Tongue (tissue), 3 donors: ENCODE measurements at places on chromosomes 2 and 18. TPM values are rescaled to one million over a fixed set of nuclear protein-coding genes. Genes with fewer than 3 reads are reported as not detected.

STAT4 gene
- 4.8 TPM for total RNA-seq

DNA sequence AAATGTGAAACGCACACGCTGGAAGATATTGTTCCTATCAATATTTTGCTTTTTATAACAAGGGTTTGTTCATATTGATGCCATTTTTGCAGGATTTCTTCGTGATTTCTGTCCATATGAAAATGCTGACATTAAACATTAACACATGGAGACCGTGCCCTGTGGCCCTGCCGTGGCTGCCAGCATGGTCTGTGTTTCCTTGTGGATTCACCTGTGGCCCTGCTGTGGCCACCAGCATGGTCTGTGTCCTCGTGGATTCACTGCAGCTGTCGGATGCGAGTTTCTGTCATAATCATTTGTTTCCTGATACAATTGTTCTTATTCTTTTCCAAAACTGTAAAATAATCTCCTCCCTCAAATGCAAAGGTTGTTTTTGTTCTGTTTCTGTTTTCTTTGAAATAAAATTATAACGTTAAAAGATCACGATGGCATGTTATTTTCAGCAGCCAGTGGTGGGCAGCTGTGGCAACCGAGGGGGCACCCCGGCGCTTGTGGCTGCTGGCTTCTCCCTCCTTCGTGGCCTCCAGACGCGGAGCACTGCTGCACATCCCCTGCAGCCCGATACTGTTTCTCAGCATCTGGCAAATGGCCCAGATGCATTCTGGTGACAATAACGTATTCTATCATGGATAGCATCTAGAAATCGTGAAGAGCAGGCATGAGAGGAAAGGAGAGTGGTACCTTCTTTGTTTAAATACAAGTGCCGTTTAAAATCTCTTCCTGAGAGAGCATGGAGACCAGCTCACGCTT is 143.5 kb downstream of the PTGR3 start:
- peak; percentile 29 for DNase-seq

DNA sequence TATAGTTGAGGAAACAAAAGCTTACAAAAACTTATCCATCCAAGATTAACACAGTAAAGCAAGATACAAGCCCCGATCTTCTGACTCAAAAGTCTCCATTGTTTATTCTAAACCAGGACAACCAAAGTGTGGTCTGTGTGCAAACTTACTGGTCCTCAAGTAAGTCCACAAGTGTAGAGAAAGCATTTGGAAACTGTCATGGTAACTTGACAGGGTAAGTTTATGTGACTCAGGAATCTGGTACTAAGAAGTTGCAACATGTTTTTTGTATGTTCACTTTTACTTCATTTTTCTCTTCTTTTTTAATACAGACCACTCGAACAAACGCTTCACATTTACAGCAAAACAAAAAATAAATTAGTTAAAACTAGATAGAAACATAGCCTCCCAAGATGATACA is 9.4 kb downstream of the MBD2 start:
- no peak for DNase-seq

- DNase-seq = no peak
These were observed 29.9 kb downstream of the HK2 start for GRCh38 chr2:74863802-74864248.

DNA sequence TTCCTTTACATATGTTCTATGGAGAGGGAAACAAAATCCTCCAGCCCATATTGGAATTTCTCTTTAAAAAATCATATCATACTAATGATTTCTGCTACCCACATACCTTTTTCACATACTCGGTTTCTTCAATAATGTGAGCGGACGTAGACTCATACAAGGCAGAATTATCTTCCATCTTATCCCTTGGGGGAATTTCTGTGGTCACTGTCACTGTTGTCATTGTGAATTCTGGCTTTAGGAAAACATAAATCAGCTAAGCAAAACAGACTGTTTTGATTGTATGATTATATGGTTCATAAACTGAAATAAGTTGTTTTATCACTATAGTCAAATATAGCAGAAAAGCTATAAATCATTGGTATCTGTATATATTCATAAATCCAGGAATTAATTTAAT is 16.7 kb downstream of the CCDC68 start:
- no peak for DNase-seq

GRCh38 chr2:98308532-98308931 is 37.7 kb upstream of the CNGA3 start:
- DNase-seq = peak; percentile 25

- no peak for DNase-seq
These were observed 21.6 kb downstream of the KLHL23 start for GRCh38 chr2:169755083-169755870.

DNA sequence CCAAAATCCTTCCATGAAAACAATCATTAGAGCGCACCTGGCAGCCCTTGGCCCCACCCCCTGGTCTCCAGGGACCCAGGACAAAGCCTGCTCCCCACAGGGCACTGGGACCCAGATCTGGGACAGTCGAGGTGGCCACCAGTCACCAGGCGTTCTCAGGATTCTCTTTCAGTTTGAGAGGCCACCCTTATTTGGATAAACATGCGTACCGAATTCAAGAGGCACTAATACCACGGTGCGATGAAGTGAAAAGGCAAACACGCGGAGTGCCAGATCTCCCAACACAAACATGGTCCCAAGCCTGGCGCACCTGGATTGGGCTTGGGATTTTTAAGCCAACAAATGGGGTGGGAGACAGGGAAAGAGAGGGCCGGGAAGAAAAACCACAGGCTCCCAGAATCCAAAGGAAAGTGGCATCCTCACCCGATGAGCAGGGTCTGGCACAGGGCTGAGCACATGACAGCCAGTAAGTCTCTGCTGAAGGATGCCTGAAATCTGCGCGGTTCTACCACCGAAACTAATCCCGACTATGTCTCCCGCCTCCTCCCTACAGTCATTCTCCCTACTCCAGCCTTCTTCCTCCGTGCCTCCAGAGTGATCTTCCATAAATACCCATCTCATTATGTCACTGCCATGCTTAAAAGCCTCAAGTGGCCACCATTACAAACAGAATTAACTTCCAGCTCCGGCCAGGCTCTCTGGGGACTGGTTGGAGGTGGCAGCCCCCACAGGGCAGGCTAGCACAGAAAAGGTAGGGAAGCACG is 60.9 kb upstream of the KLHL29 start:
- peak; percentile 20 for DNase-seq

DNA sequence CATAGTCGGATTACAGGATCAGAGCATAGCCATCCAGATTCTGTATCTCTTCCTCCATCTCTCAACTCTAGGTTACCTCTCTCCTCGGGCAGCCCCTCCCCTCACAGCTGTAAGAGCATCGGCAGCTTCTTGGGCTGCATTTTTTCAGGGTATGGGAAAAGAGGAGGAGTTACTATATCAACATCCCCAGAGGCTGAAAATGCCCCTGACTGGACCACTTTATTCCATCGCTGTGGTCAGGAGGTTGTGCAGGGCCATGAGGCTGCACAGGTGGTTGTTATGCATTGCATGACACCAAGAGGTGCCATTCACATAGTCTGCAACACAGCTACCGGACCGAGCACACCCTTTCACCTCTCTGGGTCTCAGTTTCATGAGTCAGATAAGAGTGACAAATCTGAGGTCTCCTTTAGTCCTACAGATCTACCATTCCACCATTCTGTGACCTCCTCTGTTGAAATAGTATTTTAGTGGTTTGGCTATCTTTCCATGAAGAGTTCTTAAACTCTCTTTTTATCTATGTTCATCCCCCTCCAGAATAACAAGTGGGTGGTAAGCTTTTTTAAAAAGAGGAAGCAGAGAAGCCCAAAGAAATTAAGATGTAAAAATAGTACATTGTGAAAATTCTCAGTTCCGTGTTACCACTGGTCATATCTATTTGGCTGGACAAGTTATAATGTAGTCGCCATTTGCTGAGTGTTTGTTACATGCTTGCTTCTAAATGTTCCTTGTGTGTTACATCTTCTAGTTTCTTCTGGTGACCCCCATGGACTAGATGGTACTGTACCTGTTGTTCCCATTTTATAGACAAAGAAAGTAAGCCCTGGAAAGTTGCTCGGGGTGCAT is 56.6 kb upstream of the SLC1A4 start:
- no peak for DNase-seq

- DNase-seq = no peak
These were observed 469.6 kb upstream of the MYT1L start for GRCh38 chr2:2800697-2801096.

AGXT gene
- not detected for total RNA-seq

- DNase-seq = peak; percentile 48
These were observed 7.3 kb downstream of the TGIF1 start for GRCh38 chr18:3457261-3457724.

GRCh38 chr2:101307503-101307902 is 998 bp downstream of the RNF149 start:
- DNase-seq = peak; percentile 6

DYNAP gene
- total RNA-seq = not detected

- peak; percentile 81 for DNase-seq
These were observed at the start of gene BCL2 for GRCh38 chr18:63319383-63320122. Gene BCL2, minus strand, starts transcription at chr18:63319769.

SEH1L gene
- 28.8 TPM for total RNA-seq

GRCh38 chr2:116787848-116788247 is 1026.6 kb upstream of the DDX18 start:
- DNase-seq = no peak

CRYGC gene
- not detected for total RNA-seq

GRCh38 chr2:240820607-240821428 is 799 bp upstream of the KIF1A start:
- no peak for DNase-seq

DNA sequence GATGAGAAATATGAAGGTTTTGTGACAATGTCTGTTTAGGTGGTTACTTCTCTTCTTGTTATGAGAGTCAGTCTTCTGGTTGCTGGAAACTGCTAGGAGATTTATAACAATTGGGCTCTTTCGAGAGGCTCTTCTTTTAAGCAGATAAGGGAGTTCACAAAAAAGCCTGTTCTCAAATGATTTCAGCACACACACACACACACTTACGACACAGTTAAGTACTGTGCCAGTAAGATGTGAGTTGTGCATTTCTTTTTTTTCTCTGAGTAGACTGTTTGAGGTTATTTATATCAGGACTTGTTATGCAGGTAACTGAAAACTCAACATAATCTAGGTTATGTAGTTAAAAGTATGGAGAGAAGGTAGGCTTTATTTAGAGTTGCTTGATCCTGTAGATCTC is 49.8 kb downstream of the MSH2 start:
- DNase-seq = no peak

- DNase-seq = no peak
These were observed 103.6 kb upstream of the AGAP1 start for GRCh38 chr2:235390108-235390815.
